Body of pancreas (tissue), 4 donors: ENCODE measurements at places on chromosomes 2 and 18. TPM values are rescaled to one million over a fixed set of nuclear protein-coding genes. Genes with fewer than 3 reads are reported as not detected.

The MEP1B gene
- not detected for total RNA-seq

The GPR155 gene
- 8.6 TPM for total RNA-seq

The THOC1 gene
- 21.8 TPM for total RNA-seq

The CCDC150 gene
- not detected for total RNA-seq

The C2orf81 gene
- 0.33 TPM for total RNA-seq

GRCh38 chr2:44944102-44944951 lies 2.8 kb downstream of the SIX3 start:
- no peak for DNase-seq

DNA sequence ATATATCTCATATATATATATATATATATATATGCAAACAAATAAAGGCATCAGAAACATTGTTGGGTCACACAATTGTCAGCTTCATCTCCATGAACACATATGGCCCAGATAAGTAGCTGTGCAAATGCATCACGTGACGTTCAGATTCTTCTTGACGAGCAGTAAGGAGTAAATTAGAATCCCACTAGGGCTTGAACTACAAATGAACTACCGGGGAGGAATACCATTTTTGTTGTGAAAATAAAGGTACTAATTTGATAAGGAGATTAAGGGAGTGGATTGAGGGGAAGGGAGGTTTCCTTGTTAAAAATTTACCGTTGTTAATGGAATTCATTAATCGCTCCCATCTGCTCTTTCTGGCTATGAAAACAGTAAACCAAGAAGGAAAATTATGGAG lies 186.5 kb upstream of the COPS8 start:
- no peak for DNase-seq

GRCh38 chr2:222193328-222193983 lies 105.3 kb downstream of the PAX3 start:
- no peak for DNase-seq

- no peak for DNase-seq
Observed at GRCh38 chr2:221677688-221678087, 105.6 kb upstream of the EPHA4 start.

DNA sequence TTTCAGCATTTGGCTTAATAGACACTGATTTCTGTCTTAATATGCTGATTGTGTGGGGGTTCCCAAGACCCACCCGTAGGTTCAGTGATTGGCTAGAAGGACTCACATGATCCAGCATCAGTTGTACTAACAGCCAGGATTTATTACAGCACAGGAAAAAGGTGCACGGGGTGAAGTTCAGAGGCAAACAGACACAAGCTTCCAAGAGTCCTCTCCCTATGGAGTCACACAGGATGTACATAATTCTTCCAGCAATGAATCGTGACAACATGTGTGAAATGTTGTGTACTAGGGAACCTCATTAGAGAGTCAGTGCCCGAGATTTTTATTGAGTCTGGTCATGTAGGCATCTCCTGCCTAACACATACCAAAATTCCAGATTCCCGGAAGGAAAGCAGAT lies 52.8 kb downstream of the GALNT1 start:
- no peak for DNase-seq

DNA sequence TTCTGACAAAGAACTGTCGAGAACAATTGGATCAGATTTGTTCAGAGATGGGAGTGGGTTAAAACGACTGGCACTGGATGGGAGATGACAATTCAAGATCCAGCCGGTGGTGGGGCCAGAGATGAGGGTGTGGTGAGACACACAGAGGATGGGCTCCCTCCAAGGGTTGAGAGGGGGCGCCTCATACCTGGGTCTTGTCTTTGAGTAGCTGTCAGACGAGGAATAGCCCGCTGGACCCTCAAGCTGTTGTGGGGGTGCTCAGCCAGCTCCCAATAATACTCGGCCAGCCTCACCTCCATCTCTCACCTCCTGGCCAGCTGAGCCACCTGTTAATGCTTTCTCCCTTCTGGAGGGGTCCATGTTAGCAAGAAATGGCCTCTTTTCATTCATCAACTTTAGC lies 14.0 kb downstream of the INPP5D start:
- DNase-seq = no peak

- DNase-seq = no peak
Observed at GRCh38 chr2:119184512-119184911, 26.0 kb upstream of the C1QL2 start.

- DNase-seq = no peak
Observed at GRCh38 chr2:166031054-166031453, 77.5 kb upstream of the TTC21B start.

DNA sequence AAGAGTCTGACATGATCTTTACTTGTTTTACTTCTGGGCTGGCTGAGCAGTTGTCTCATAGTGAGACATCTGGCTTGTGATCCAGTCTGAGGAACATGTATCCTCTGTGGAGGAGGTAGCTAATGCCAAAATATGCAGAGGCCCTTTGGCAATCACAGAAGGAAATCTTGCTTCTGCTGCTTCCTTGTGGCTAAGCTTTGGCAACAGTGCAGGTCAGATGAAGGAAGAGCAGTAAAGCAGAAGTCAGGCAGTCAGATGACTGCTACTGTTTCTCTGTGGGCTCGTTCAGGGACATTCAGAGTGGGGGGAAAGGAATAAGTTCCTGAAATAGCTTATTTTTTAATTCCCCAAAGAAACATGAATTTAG lies 22.3 kb downstream of the DOK1 start:
- peak; percentile 76 for DNase-seq

DNA sequence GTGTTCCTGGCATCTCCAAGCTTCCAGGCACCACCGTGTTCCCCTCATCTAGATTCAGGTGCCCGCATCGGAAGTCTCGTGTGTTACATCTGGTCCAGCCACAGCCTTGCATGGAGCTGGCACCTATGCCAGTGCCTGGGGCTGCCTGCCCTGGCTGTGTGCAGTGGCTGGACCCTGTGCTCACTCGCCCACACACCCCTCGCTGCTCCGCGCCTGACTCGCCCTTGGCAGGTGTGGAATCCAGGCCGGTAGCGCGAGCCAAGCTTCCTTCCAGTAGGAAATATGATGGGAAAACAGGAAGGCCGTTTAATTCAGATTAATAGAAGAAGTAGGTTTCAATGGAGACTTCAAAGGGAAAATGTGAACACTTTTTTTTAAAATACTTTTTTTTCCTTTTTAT lies 78.0 kb downstream of the PTPN4 start:
- DNase-seq = no peak

GRCh38 chr2:200674837-200675236 lies 89.0 kb downstream of the AOX1 start:
- no peak for DNase-seq

GRCh38 chr2:3036432-3037125 lies 341.0 kb downstream of the EIPR1 start:
- DNase-seq = no peak

DNA sequence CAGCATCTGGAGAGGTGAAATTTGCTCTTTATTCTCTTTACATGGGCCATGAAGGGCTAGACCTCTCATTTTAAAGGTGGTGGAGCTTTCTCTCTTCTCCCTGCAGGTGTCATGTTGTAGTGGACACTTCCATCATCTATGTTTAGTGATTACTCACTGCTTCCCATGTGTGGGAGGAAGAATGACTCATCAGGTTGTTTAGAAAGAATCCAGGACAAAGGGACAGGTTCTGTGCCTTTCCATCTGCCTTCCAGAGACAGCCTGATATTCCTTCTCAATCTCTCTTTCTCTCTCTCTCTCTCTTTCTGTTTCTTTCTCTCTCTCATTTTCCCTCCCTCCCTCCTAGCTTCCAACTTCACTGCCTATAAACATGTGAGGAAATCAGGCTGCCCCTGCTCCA lies 38.7 kb downstream of the SCG2 start:
- no peak for DNase-seq

GRCh38 chr18:43622024-43622423 lies 344.7 kb upstream of the SYT4 start:
- no peak for DNase-seq

DNA sequence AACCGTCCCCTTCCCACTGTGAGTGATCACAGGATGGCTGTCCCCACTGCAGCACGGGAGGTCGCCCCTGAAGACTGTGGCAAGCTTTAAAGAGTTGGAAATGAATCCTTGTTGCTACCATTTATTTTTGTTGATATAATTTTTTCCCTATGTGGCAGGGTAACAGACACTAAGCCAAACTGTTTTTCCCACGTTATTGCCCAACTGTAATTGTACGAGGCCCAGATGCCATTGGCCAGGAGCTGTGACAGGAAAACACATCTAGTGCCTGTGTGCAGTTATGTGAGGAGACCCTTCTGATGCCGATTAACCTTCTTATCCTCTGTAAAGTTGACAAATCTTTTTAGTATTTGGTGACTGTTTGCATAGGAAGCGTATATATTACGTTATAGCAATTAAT lies 44.2 kb downstream of the MRPS9 start:
- no peak for DNase-seq

DNA sequence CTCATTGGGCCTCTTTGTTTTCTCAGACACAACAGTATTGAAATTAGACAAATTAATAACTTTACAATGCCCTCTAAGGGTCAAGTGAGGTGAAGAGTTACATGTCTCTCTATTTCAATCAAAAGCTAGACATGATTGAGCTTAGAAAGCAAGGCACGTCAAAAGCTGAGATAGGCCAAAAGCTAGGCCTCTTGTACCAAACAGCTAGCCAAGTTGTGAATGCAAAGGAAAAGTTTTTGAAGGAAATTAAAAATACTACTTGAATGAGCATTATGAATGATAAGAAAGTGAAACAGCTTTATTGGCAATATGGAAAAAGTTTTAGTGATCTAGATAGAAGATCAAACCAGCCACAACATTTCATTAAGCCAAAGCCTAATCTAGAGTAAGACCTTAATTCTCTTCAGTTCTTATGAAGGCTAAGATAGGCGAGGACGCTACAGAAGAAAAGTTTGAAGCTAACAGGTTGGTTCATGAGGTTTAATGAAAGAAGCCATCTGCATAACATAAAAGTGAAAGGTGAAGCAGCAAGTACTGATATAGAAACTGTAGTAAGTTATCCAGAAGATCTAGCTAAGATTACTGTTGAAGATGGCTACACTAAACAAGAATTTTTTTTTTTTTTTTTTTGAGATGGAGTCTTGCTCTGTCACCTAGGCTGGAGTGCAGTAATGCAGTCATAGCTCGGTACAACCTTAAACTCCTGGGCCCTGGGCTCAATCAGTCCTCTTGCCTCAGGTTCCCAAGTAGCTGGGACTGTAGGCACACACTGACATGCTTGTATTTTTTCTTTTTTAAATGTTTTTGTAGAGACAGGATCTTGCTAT lies 65.5 kb downstream of the FAM117B start:
- no peak for DNase-seq
